ENCODE measurements at places on chromosomes 3 and 15.
A peak's percentile ranks its signal among the peaks of the same experiment; 100 is the strongest.

DNA sequence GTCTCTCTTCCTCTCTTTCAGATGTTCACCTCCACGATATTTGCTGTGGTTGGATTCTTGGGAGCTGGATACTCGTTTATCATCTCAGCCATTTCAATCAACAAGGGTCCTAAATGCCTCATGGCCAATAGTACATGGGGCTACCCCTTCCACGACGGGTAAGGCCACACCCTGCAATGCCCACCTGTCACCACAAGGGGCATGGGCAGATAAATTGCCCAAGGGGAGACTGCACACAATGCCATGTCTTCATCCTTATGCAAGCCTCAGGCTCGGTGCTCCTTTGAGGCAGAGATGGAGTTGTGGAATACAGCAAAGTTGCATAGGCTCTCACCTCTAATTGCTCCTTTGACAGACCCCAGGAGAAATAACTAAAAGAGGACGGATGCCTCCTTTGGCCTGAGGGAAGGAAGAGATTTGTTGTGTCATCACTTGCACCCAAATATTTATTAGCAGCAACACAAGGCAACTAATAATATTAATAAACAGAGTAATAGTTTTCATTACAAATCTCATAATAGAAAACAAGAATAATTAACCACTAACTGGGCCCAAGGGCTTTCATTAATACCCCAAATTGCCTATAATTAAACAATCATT lies 13.2 kb downstream of the TM4SF4 start:
- DNase-seq, result peak; percentile 32

DNA sequence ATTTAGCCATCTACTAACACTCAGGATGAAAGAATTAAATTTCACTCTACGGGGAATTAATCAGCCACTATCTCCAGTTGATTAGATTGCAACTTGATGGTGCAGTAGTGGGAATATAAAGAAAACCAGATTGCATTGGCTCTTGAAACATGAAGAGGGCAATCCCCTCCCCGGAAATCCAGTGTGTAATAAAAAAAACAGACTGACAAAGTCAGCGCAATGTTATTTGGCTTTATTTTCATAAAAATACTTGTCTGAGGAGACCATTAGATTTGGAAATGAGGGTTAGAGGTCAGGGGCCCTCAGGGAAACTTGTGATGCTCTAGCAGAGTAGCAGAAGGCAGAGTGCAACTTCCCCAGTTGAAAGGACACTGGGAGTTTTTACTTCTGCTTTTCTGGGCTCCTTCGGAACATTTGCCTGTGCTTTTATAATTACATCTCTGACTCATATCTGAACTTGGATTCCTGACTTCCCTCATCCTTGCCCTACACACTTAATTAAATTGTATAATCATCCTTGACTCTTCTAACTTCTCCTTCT lies 326.8 kb downstream of the TUSC7 start:
- no peak for DNase-seq

DNA sequence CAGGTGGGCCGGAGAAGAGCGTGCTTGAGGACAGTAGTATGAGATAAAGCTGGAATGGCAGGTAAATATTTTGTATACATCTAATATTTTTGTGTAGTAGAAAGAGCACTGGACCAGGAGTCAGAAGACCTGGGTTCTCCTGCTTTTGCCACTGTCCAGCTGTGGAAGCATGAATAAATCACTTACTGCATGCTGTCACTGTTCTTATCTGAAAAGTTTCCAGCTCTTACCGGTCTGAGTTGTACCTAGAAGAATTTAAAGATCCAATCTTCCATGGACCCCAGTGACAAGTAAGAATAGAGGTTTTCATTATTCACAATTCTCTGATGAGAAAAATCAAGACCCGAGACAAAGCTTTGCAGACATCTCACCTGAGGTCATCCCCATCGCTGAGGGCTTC lies 5.9 kb downstream of the XPC start:
- DNase-seq, result no peak

- no peak for DNase-seq
Observed at GRCh38 chr15:99536422-99537040, 29.3 kb upstream of the MEF2A start.

- DNase-seq, result no peak
Observed at GRCh38 chr3:130093741-130094391, 12.2 kb downstream of the ALG1L2 start.

GRCh38 chr15:79035111-79035601 lies 55.4 kb downstream of the RASGRF1 start:
- DNase-seq, result no peak

Data from activated naive CD4-positive, alpha-beta T cell treated with anti-CD3 and anti-CD28 coated beads, Interleukin-2, amount 50 U/mL, for 16 hours (primary cell).